ENCODE measurements at places on chromosomes 11 and 22.

DNA sequence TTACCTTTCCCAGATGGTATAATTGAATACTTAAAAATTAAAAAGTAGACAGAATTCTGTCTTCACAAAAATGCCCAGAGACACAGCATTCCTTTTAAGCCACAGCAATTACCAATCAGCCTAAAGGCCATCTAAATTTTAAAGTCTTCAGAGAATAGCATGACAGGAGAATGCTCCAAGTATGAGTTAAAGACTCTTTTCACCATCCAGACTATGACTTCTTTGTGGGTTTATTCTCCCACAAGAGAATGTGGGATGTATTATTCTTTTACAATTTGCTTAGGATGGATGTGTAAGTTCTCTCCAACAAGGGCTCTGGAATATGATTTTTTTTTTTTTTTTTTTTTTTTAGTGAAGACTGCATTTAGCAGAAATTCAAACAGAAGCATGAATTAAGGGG lies 249.9 kb downstream of the TTC28 start:
- no peak for DNase-seq

- no peak for DNase-seq
These were observed 97.7 kb downstream of the NXPE2 start for GRCh38 chr11:114775875-114776621.

- DNase-seq = no peak
These were observed 929.0 kb downstream of the BRD1 start for GRCh38 chr22:48898524-48899250.

- no peak for DNase-seq
These were observed 63.5 kb downstream of the LUZP2 start for GRCh38 chr11:24560324-24560723.

DNA sequence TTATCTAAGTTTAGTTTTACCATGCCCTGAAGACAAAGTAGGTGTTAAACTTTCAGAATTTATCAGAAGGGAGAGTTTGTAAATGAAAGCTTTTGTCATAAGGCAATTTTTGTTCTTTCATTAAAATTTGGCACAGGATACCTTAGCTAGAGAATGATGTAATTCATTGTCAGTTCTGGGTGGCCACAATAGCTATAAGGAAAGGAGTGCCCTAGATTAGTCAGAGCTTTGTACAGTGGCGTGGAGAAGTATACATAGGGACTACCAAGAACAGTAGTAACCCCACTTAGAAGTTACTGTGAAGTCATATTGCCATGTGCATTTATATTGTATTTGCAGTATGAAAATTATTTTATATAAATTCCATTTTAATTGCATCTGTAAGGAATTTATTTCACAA lies 126.3 kb upstream of the CARD18 start:
- DNase-seq = no peak

- DNase-seq = no peak
These were observed 1.3 kb upstream of the SBF2 start for GRCh38 chr11:10295064-10295901.

DNA sequence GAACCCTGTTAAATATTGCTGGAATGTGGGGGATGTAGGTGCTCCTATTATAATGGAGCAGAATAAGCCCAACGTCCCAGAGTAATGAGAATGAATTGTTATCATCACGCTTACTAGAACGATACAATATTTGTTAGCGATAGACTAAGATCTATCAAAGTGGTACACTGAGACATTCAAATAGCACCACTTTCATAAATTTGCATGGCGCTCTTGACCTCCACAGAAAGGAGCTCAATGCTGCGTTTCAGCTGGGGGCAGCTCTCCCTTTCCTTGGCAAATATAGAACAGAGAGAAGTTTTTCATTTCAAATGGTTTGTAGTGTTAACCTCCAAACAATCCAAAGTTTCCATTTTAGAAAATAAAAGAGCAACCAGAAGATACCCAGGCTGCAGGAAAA lies 38.2 kb upstream of the BLID start:
- no peak for DNase-seq

- DNase-seq = no peak
These were observed 33.7 kb downstream of the PICALM start for GRCh38 chr11:86035164-86035563.

GRCh38 chr11:66643745-66644437 lies 5.4 kb downstream of the RBM4 start:
- DNase-seq = no peak

DNA sequence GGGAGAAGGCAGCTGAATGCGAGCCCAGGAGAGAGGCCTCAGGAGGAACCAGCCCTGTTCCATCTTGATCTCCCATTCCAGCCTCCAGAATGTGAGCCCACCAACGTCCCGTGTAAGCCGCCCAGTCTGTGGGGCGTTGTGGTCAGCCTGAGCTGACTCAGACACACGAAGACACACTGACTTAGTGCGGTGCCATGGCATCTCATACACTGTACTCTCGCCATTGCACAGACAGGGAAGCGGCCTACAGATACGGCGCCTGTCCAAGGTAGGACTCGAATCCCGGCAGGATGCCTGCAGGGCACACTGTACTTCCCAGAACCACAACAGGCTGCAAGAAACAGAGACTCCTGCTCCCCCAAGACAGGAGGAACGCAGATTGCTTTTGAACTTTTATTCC lies 179.6 kb downstream of the CTTN start:
- no peak for DNase-seq

GRCh38 chr11:3134218-3134621 lies 30.9 kb downstream of the OSBPL5 start:
- DNase-seq = no peak

GRCh38 chr22:31082606-31083376 lies 1.7 kb downstream of the SMTN start:
- no peak for DNase-seq

DNA sequence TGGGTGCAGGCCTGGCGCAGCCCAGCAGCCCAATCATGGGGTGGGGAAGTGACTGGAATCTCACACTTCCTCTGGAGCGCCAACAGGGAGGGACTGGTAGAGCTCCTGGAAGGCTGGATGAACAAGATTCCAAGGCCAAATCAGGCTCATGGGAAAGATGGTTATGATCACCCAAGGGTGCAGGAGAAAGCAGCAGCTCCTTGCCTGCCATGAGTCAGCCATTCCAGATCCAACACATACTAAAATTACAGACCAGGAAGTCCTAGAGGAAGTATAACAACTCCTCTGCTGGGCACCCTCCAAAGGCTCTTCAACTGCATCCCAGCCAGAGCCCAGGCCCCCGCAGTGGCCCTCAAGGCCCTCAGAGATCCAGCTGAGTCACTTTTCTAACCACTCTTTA lies 427.3 kb downstream of the TENM4 start:
- no peak for DNase-seq

DNA sequence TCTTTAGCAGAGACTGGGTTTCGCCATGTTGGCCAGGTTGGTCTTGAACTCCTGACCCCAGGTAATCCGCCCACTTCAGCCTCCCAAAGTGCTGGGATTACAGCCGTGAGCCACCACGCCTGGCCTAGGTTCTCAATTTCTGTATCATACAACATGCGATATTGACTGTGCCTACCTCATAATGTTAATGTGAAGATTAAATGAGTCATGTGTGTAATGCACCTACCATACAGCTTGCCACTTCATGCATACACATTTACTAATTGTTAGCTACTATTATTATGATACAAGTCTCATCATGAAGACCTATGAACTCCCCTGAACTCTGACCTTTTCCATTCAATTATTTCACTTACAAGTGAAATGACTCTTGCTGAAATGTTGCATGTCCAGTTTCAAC lies 25.7 kb downstream of the AGBL2 start:
- DNase-seq = no peak

- no peak for DNase-seq
These were observed 4.5 kb downstream of the POLDIP3 start for GRCh38 chr22:42610186-42610585.

DNA sequence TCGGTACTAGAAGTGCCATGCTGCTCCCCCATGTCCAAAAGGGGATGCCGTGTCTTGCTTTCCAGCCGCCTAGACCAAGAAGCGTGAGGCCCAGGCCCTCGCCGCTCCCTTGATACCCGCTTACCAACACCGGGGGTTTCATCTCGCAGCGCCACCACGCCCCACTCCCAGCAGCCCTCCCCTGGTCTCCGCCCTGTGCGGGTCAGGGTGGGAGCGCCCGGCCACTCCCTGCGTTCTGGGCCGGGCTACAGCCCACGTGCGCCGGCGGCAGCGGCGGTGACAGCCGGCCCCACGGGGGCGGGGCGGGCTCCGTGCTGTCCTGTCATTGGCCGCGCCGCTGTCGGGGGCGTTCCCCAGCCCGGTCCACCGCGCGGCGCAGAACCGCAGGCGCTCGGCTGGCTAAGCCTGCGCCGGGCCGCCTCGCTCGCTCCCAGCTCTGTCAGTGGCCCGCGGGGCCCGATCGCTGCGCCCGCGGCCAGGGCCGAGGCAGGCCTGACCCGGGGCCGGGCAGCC lies at the start of gene MICAL2:
Gene MICAL2, plus strand, starts transcription at position 390 of the 513 bp plus-strand sequence. CDS start 51,566 bp downstream, outside the sequence.
- no peak for DNase-seq

DNA sequence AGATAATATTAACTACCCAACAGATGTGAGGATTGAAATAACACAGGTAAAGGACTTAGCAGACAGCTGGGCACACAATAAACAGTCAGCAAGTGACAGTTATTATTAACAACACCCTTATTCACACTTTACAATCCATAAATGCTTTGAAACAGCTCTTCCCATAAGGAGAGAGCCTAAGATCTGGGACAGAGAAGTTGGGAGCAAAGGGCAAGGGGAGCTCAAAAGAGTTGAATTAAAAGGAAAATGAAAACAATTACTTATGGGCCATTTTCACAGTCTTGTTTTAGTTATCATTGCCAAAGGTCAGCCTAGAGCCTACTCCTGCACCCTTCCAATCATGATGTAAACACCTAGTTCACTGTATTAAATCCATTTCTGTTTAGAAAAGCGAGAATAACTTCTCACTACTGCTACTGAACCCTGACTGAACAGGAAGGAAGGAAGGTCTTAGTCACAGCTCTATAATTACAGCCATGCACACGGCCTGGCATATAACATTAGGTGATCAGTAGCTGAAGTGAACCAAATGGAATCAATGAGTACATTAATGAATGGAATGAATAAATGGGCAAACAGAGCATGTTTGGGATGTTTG lies 111.3 kb downstream of the PLEKHA7 start:
- DNase-seq = no peak

GRCh38 chr22:36409911-36410756 lies 22.4 kb upstream of the MYH9 start:
- DNase-seq = no peak

DNA sequence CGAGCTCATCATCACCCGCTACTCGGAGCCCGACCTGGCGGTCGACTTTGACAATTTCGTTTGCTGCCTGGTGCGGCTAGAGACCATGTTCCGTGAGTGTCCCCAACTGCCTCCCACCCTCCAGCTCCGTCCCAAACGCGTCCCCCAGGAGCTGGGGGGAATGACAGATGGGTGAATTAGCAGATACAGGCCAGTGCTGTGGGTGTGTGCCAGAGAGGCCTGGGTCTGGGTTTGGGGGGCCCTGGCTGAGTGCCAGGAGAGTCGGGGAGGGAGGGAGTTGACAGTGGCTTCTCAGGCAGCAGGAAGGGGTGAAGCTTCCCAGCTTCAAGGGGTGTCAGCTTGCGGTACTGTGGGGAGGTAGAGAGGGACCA lies 28.6 kb downstream of the CAPN1 start:
- DNase-seq = no peak

DNA sequence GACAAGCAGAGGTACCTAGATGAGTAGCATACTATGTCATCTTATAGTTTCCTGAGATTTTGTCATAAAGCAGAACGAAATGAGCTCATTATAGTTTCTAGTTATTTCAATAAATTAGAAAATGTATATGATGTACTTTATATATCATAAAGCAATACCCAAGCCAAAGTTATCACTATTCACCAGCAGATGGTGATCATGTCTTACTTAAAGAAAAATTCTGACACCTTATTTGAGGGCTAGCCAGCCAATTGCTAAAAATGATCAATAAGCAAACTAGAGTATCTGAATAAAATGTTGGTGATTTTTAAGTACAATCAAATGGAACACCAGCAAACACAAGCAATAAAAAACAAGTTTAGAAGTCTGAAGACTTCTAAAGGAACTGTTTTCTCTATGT lies 44.1 kb downstream of the RSF1 start:
- DNase-seq = no peak

DNA sequence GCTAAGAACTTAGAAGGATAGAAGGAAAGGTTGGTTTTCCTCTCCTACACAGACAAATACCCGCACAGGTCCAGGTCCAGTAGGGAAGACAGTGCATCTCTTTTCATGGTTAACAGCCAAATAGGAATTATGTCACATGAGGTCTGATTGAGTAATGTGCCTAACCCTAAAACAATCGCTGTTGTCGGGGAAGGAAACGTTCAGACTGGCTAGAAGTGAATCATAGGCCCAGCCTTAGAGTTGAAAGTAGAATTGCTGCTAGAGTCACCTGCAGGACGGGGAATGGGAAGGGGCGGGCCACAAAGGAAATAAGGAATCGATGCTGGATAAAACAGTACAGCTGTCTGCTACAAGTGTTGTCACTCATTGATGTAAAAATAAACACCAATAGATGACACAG lies 12.4 kb upstream of the HTATIP2 start:
- no peak for DNase-seq

DNA sequence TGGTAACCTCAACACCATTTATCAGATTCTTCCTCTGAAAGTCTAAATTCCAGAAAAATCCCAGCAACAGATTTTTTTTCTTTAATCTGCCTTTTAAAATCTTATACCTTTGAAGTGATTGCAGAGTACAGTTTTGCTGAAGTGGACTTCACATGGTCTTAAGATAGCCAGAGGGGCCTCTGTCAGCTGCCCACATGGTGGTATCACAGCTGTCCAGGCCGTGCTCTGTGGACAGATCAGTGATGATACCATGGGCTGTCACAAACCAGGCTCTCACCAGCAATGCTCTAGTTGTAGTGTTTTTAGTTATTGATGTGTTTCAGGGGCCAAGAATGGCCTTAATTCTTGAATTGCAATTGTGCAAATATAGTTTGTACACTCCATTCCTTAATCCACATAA lies 44.0 kb downstream of the PARVA start:
- no peak for DNase-seq

GRCh38 chr22:22901578-22902218 lies 14.1 kb downstream of the IGLL5 start:
- DNase-seq = no peak

- DNase-seq = no peak
These were observed 19.0 kb upstream of the MPPED2 start for GRCh38 chr11:30605036-30605605.

GRCh38 chr11:125070699-125071254 lies 7.7 kb downstream of the SLC37A2 start:
- DNase-seq = peak; percentile 22

GRCh38 chr11:87926250-87926970 lies 248.8 kb downstream of the RAB38 start:
- DNase-seq = peak; percentile 62

GRCh38 chr11:9639985-9640384 lies 23.9 kb upstream of the SWAP70 start:
- DNase-seq = no peak
